Stimulated activated CD4-positive, alpha-beta T cell treated with anti-CD3 and anti-CD28 coated beads, Interleukin-12 subunit alpha, Interleukin-12 subunit beta, amount 100 ng/mL, for 4 hours (primary cell): ENCODE measurements at places on chromosomes 13 and 19.

DNA sequence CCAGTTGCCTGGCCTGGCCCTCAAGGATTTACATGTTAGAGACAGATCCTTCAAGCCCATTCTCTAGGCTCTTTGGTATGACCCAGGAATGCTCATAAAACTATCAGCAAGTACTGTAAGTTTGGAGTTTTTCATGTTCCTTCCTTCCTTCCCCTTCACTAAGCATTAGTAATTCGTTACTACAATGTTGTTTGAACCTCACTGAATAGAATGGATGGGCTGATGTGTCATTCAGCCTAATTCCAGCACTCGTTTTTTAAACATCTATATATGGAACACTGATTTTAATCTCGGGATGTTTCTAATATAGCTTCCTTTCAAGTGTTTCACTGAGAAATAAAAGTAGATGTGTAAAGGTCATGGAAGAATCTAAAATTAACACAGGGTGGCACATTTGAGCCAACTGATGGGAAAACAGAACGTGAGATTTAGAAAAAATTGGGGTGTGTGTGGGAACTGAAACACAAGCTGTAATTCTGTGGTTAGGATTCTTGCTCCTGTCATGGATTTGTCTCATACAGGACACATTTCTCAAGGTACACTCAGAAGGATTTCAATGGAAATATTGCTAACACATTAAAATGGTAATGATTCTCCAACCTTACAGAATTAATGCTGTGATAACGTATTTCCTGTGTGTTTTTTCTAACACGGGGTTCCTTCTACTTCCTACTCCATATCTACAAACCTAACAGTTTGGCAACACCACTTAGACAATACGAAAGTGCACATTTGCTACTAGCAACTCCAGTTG lies 93.4 kb downstream of the FLT1 start:
- no peak for DNase-seq

- DNase-seq: no peak
These were observed 49.4 kb downstream of the SERP2 start for GRCh38 chr13:44422755-44423643.

GRCh38 chr19:16535381-16535780 lies 6.9 kb downstream of the CHERP start:
- DNase-seq: no peak

- no peak for DNase-seq
These were observed 19.0 kb downstream of the NLRP7 start for GRCh38 chr19:54928299-54928698.

- DNase-seq: no peak
These were observed 7.7 kb upstream of the GPR18 start for GRCh38 chr13:99265821-99266426.

DNA sequence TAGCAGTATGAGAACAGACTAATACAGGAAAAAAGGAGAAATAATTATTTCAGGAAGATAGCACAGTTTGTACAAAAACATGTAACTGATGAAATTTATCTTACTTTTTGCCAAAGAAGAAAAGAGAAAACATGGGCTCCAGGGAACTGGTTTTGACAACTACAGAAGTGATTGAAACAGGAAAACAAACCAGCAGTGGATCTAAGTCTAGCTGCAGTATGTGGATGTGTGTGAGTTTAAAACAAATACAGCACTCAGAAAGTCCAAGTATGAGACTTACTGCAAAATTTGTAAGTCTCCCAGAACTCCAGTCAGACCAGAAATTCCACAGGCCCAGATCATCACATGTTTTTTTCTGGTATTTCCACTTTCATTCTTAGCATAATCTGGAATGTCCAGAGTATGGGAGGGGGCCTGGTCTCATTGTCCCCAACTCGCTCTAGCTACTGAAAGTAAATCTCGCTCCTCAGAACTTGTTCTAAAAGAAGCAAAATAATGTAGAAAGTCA lies 259.5 kb downstream of the NHLRC3 start:
- DNase-seq: no peak

- DNase-seq: no peak
These were observed 20.4 kb downstream of the DGKH start for GRCh38 chr13:42068886-42069285.

GRCh38 chr13:74570834-74571233 lies 436.6 kb upstream of the KLF12 start:
- no peak for DNase-seq

DNA sequence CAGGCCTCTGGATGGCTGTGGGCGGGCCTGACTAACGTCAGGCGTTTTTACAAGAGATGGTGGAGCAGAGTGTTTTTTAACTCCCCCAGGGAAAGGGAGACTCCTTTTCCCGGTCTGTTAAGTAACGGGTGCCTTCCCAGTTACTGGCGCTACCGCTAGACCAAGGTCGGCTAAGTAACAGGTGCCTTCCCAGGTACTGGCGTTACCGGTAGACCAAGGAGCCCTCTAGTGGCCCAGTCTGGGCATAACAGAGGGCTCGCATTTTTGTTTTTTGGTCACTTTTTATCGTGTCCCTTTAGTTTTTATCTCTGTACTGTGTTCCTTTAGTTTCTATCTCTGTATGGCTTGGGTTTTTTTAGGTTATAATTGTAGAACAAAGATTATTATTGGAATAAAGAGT lies 10.0 kb downstream of the ZNF383 start:
- DNase-seq: no peak

- DNase-seq: no peak
These were observed 1.7 kb upstream of the SIGLEC7 start for GRCh38 chr19:51140441-51140840.

DNA sequence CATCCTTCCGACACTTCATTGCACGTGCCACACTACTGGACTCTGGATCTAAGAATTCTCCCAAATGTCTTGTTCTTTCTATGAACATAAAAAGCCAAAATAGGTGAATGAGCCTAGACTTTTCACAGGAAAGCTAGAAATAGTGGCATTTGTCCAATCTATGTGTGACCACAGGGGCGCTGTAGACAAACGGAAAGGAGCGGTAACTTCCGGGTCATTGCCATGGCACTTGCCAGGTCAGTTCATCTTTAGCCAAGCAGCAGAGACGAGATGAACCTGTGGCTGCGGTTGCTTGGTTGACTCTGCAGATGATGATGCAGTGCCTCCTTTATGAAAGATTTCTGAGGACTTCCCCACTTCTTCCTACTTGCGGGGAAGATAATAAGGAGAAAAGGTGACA lies 65.6 kb downstream of the ADGRE1 start:
- no peak for DNase-seq

GRCh38 chr19:10195199-10195519 lies 406 bp upstream of the DNMT1 start:
- DNase-seq: no peak

DNA sequence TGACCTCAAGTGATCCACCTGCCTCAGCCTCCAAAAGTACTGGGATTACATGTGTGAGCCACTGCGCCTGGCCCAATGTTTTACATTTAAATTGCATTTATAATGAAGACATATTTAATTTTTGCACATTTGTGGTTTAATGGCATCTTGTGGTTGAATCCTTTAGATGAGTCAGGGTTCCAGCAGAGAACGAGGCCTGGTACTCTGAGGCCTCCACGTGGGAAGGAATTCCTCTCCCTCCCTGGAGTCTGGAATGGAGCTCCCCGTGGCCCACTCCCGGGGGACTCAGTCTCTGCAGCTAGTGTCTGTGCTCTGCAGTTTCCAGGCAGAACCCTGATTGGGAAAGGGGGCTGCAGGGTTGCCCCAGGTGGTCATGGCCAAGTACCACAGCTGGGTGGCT lies 24.2 kb downstream of the ZFR2 start:
- DNase-seq: no peak
